ENCODE measurements at places on chromosomes 2 and 18.

DNA sequence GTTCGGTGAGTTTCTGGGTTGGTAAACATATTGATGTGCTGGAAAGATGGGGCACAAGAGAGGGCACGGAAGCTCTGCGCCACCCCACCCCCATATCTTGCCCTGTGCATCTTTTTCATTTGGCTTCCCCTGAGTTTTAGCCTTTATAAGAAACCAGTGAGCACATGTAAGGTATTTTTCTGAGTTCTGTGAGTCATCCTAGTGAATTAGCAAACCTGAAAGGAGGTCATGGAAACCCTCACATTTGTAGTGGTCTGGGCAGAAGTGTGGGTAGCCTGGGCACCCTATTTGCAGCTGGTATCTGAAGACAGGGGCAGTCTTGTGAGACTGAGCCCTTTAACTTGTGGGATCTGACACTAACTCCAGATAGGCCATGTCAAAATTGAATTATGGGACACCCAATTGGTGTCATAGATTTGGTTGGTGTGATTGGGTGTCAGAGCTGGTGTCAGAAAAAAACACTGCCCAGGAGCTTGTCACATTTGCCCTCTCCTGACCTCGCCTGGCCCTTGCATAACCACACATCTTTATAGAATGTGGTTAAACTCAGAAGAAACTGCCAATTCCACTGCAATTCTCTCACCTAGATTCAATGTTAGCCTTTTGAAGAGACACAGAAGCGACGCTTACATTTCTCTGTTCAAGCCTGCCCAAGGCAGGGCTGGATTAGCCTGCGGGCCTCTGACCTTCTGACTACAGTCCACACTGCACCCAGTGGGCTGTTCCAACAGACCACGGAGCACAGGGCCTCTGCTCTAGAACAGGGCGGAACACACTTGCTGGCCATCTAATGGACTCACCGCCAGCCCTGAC, 12.0 kb upstream of the GALM start:
- DNase-seq = peak; percentile 53

GRCh38 chr18:60377778-60378469, 5.3 kb upstream of the MC4R start:
- no peak for DNase-seq

- DNase-seq = no peak
Observed at GRCh38 chr2:150526006-150526405, 38.5 kb upstream of the RND3 start.

- DNase-seq = no peak
Observed at GRCh38 chr2:219611866-219612576, 14.4 kb downstream of the STK11IP start.

DNA sequence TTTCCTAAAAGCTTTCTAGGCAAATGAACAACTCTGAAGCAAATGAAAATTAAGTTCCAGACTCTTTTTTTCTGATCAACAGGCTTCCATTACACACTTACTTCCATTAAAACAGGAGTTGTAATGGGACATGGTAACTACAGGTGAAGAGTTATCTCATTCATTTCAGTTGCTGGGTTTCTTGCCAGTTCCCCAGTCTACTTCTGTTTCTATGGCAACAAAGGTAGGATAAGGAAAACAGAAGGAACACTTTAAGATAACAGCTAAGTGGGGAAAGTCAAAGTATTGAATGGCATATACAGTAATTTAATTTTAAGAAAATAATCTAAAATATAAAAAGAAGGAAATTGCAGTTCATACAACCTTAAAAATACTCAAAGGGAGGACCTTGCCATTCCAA, 25.1 kb downstream of the BAZ2B start:
- DNase-seq = no peak

GRCh38 chr2:239721991-239722759, 303.0 kb downstream of the NDUFA10 start:
- no peak for DNase-seq

GRCh38 chr2:230153390-230153976, 66.3 kb downstream of the SP110 start:
- DNase-seq = no peak

- no peak for DNase-seq
Observed at GRCh38 chr18:35122586-35123224, 81.5 kb downstream of the MAPRE2 start.

- DNase-seq = no peak
Observed at GRCh38 chr2:219514196-219514761, at the start of gene ASIC4. ASIC4 (plus strand) TSS chr2:219514482; CDS start chr2:219514725, 243 bp downstream.

DNA sequence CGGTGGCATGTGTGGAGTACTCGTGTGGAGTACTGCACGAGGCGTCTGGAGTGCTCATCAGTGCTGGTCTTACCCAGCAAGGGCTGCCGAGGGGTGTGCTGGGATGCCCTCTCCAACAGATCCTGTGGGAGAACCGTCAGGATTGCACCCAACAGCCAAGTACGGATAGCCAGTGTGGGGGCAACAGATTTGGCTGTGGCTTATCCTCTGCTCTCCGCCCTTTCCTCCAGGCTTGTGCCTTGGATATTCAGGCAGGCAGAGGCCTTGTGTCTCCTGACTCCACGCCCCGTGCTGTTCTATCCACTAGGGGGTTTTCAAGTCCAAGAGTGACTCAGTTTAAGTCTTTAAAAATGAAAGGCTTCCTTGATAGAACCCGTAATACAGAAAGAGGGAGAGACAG, 321.0 kb upstream of the HS6ST1 start:
- no peak for DNase-seq

GRCh38 chr2:111905990-111906735, 7.8 kb downstream of the MERTK start:
- DNase-seq = peak; percentile 76

All from suppressor macrophage (primary cell).